ENCODE measurements at places on chromosomes 12 and 14.

DNA sequence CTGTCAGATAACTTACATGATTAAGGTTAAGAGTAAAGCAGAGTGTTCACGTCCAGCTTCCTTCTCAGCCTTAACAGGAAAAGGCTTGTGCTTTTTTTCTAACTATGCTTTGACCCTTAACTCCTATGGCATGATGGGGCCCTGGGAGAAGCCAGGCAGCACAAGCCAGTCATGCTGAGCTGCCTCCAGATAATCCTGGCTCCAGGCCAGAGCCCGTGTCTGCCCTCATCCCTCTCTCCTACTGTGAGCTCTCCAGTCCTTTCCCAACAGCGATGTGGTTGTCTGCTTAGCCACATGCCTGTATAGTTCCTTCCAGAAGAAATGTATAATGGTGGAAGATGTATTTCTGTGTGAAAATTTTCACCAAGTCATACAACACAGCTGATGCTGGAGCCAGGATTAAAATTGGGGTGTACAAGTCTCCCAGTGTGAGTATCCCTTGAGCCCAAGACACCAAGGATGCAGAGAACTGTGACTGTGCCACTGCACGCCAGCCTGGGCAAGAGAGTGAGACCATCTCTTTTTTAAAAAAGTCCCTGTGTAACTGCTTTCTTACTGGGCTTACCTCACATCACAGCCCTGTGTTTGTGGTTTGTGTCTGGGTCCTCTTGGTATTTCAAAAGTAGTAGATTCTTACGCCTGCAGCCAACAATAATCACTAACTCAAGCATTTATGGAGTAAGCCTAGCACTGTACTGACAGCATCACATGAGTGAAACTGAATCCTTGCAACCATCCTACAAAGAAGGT lies 7.9 kb upstream of the ITFG2 start:
- DNase-seq = no peak

GRCh38 chr12:62192903-62193250 lies 67.3 kb upstream of the USP15 start:
- no peak for DNase-seq

DNA sequence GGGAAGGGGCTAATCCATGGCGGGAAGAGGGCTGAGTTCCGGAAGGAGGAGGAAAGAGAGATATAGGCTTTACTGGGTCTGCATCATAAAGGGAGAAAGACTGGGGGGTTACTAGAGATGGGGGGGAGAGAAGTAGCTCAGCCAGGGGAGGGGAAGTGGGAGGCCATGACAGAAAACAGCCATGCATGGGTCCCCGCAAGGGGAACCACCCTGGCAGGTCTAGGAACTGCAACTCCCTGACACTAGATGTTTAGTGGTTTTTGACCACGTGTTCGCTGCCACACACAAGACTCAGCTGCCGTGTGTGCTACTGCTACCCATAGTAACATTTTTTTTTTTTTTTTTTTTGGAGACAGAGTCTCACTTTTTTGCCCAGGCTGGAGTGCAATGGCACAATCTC lies 145.0 kb downstream of the RIMBP2 start:
- no peak for DNase-seq

DNA sequence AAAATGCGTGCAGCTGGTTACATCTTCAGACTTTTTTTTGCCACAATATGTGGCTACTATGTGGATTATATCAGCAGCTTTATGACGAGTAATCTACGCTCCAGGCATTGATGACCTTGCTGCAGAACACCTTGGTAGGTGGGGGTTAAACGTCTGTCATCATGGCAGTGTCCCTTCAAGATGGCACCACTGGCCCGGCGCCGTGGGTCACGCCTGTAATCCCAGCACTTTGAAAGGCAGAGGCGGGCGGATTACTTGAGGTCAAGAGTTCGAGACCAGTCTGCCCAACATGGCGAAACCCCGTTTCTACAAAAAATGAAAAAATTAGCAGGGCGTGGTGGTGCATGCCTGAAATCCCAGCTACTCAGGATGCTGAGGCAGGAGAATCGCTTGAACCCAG lies 177.5 kb downstream of the AEBP2 start:
- no peak for DNase-seq

All from stimulated activated CD8-positive, alpha-beta memory T cell treated with anti-CD3 and anti-CD28 coated beads, Interleukin-4, amount 100 ng/mL, for 1 hour (primary cell).